Testis (tissue), 5 donors: ENCODE measurements at places on chromosomes 16 and 17. TPM values are rescaled to one million over a fixed set of nuclear protein-coding genes. Genes with fewer than 3 reads are reported as not detected.

The ABCA9 gene
- 12.7 TPM for total RNA-seq

The TP53TG3 gene
- total RNA-seq, result 6.9 TPM

The TBX2 gene
- 29.6 TPM for total RNA-seq

The RDM1 gene
- 9.6 TPM for total RNA-seq

The AURKB gene
- 2.4 TPM for total RNA-seq

The CTRL gene
- total RNA-seq, result 1.7 TPM

The MPV17L gene
- 12.5 TPM for total RNA-seq

The RUSF1 gene
- 124 TPM for total RNA-seq

The MAP3K14 gene
- 12.4 TPM for total RNA-seq

The PITPNM3 gene
- total RNA-seq, result 6.7 TPM

The STX4 gene
- 50.9 TPM for total RNA-seq

The CUEDC1 gene
- 8.6 TPM for total RNA-seq

DNA sequence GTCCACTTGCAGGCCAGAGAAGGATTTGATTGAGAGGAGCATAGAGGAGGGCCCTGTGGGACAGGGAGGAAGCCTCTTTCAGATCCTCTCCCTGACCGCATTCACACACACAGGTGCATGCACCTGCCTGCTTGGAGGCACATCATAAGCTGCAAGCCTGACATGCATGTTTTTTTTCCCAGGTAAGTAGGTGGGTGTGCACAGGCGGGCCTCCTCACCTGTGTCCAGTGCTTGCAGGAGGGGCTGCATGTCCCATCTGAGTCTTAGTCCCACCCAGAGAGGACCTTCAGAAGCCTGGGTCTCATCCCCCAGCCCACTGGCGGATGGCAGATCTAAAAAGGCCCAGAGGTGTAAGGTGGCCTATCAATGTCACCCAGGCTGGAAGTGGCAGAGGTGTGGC, 130.8 kb downstream of the TMEM132E start:
- H3K27me3 ChIP-seq, result no peaks in the 10 kb centered on the region
- no peak overlapping the region for H3K4me3 ChIP-seq
- DNase-seq, result no peak
- no peak overlapping the region for H3K27ac ChIP-seq
- H3K4me1 ChIP-seq, result no peaks in the 10 kb centered on the region

DNA sequence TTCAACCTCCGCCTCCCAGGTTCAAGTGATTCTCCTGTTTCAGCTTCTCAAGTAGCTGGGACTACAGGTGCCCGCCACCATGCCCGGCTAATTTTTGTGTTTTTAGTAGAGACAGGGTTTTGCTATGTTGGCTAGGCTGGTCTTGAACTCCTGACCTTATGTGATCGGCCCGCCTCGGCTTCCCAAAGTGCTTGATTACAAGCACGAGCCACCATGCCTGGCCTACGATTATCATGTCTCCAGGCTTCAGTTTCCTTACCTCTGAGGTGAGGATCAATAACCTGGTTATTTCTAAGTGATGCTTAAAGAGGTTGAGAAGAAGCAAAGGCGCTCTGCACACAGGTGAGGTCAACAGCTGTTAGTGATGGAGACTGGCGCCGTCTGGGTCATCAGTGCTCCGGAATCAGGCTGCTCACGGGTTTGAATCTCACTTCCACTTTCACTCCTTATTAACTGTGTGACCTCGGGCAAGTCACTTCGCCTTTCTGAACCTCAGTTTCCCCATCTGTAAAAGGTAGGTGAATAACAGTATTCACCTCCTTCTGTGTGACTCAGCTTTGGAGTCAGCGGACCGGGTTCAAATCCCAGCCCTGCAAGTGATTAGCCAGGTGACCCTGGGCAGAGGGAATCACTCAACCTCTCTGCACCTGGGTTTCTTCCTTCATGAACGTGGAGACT, 745 bp upstream of the ABCC1 start:
- peak overlapping the region; percentile 81 for H3K4me3 ChIP-seq
- no peaks in the 10 kb centered on the region for H3K36me3 ChIP-seq
- no peak for DNase-seq
- no peaks in the 10 kb centered on the region for H3K27me3 ChIP-seq
- peaks cover 29% of the 10 kb centered on the region for H3K4me1 ChIP-seq

- no peaks in the 10 kb centered on the region for H3K27me3 ChIP-seq
- no peak for DNase-seq
- no peak overlapping the region for H3K27ac ChIP-seq
- no peaks in the 10 kb centered on the region for H3K4me1 ChIP-seq
Measured at GRCh38 chr17:81150377-81151077, 14.8 kb upstream of the PVALEF start.

DNA sequence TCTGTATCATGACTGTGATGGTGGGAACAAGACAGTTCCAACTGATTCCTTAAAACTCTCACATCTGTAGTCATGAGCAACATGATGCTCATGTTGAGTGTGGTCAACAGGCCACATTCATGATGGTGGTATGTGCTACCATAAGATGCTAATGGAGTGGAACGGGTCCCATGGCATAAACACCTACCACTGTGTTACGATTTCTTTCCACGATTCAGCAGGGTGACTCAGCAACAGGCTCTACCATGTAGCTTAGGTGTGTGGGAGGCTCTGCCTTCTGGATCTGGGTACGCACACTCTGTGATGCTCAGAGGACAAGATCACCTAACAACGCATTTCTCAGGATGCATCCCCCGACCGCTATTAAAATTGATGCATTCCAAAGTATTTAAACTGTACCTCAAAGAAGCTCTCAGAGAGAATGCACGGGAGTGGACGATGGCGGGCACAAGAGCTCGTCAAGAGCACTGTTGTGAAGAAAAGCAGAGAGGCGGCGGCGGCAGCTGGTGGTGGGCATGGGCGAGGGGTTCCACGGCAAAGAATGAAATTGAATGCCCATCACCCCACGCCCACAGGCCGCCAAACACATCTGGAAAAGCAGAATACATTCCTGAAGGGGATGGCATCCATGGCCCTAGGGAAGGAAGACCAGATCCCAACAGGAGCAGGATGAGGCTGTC, 133.3 kb downstream of the ZNF778 start:
- no peaks in the 10 kb centered on the region for H3K36me3 ChIP-seq
- H3K4me1 ChIP-seq, result peaks cover 13% of the 10 kb centered on the region
- no peak overlapping the region for H3K27ac ChIP-seq
- no peak for DNase-seq

- no peaks in the 10 kb centered on the region for H3K27me3 ChIP-seq
- H3K36me3 ChIP-seq, result no peaks in the 10 kb centered on the region
- no peak overlapping the region for H3K4me3 ChIP-seq
- no peaks in the 10 kb centered on the region for H3K4me1 ChIP-seq
- no peak for DNase-seq
Measured at GRCh38 chr17:48161127-48161905, 53.8 kb downstream of the SNX11 start.

- no peak overlapping the region for H3K27ac ChIP-seq
- H3K27me3 ChIP-seq, result no peaks in the 10 kb centered on the region
- no peak for DNase-seq
Measured at GRCh38 chr16:67361038-67361437, 32.3 kb downstream of the TPPP3 start.

GRCh38 chr16:49466529-49466831, 92.9 kb downstream of the C16orf78 start:
- no peaks in the 10 kb centered on the region for H3K4me1 ChIP-seq
- H3K4me3 ChIP-seq, result no peak overlapping the region
- no peaks in the 10 kb centered on the region for H3K27me3 ChIP-seq
- no peaks in the 10 kb centered on the region for H3K36me3 ChIP-seq

- no peak overlapping the region for H3K27ac ChIP-seq
- no peaks in the 10 kb centered on the region for H3K36me3 ChIP-seq
- H3K27me3 ChIP-seq, result no peaks in the 10 kb centered on the region
- H3K4me3 ChIP-seq, result no peak overlapping the region
- DNase-seq, result peak; percentile 67
Measured at GRCh38 chr17:47802341-47803022, 19.1 kb downstream of the OSBPL7 start.

DNA sequence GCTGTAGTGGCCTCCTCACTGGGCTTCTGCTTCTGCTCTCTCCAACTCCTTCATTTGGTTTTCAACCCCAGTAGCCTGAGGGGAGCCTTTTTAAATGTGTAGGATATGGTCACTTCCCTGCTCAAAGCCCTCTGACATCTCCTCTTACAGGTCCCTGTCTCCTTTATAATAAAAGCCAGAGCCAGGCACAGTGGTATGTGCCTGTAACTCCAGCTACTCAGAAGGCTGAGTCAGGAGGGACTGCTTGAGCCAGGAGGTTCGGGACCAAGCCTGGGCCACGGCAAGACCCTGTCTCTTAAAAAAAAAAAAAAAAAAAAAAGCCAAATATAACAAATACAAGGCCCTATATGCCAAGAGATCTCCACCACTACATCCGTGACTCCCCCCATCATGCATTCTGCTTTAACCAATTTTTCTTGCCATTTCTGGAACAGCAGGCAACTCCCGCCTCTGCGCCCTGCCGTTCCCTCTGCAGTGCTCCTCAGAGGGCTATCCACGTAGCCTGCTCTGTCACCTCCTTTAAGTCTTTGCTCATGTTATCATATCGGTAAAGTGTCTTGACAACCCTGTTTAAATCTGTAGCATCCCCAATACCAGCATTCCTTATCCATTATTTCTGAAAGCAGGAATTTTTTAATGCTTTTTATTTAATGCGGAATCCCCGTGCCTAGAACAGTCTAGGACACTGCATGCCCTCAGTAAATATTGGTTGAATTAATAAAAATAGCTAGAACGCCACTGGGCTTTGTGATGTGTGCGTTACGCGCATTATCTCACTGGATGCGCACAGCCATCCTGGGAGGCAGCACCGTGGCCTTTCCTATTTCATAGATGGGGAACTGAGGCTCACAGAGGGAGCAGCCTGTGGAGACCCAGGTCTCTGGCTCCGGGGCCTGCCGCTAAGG, 9.5 kb downstream of the ZNF771 start:
- H3K4me3 ChIP-seq, result peak overlapping the region; percentile 55
- peak overlapping the region; percentile 90 for H3K27ac ChIP-seq
- H3K27me3 ChIP-seq, result no peaks in the 10 kb centered on the region
- H3K36me3 ChIP-seq, result no peaks in the 10 kb centered on the region

DNA sequence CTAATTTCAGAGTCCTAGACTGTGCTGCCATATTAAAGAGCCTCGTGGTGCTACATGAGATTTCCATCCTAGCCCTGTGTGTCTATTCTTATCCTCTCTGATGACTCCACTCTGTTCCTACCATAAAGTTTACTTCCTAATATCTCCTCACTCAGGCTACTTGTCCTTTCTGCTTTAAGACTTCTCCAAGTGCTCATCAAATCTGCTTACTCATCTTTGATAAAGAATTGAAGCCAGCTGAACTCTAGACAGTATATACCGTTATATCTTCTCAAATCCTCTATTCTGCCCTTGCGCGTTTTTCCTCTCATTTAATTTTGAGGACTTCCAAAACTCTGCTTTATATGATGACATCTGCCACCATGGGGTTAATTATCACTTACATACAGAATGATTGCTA, 539.5 kb downstream of the HAPSTR1 start:
- no peaks in the 10 kb centered on the region for H3K27me3 ChIP-seq
- H3K4me3 ChIP-seq, result no peak overlapping the region
- no peaks in the 10 kb centered on the region for H3K4me1 ChIP-seq

DNA sequence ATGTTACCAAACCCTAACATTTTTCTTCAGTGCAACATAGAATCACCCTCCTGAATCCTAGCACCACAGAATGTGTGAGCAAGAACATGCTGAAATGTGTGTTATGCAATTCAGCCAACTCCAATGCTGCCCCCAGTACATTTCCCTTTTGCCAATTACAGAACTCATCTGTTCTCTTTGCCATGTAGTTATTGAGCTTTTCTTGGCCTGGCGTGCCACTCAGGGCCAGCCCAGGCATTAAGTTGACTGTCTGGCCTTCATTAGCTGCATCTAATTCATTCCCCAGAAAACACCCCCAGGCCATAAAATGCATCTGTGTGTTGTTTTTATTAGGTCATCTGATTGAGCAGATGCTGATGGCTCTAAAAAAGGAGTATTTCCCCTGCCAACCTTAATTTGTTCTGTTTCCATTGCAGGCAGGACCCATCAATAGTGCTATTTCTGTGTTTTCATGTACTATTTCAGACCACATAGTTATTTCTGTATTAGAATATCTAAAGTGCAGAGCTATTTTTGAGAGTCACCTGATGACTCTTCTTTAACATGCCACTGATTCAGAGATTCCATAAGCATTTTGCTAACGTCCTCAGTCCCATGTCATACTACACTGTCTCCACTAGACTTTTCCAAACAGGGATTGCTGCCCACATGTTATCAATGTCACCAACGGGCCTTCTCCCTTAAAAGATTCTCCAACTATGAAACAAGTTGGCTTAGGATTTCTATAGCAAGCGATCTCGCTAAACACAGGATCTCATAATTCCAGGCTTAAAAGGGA, 969.7 kb downstream of the CDH11 start:
- DNase-seq, result no peak
- H3K36me3 ChIP-seq, result no peaks in the 10 kb centered on the region
- H3K27me3 ChIP-seq, result no peaks in the 10 kb centered on the region
- no peak overlapping the region for H3K27ac ChIP-seq

DNA sequence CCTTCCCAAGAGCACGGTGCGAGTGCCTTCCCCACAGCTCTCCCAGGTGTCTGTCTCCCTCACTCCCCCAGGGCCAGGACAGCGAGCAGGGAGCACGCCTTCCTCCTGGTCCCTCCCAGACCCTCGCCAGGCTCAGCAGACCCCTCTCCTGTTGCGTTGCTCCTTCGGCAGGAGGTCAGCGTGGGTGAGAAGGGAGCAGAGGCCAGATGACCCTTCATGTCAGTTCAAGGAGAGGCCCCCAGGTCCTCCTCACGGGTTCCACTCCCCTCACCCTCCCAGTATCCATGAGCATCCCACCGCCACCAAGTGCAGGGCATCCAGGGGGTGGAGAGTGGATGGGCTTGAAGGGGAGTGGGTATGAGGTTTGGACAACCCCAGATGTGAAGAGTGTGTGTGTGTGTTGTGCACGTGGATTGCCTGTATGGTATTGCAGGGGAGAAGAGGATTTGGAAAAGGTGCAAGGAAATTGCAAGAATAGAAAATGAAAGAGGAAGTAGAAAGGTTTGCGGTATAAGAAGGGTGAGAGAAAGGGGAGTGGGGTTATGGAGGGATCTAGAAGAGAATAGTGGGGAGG, 17.7 kb downstream of the SGCA start:
- no peaks in the 10 kb centered on the region for H3K36me3 ChIP-seq
- H3K27me3 ChIP-seq, result no peaks in the 10 kb centered on the region
- no peaks in the 10 kb centered on the region for H3K4me1 ChIP-seq
- no peak for DNase-seq
- no peak overlapping the region for H3K4me3 ChIP-seq
- H3K27ac ChIP-seq, result no peak overlapping the region

DNA sequence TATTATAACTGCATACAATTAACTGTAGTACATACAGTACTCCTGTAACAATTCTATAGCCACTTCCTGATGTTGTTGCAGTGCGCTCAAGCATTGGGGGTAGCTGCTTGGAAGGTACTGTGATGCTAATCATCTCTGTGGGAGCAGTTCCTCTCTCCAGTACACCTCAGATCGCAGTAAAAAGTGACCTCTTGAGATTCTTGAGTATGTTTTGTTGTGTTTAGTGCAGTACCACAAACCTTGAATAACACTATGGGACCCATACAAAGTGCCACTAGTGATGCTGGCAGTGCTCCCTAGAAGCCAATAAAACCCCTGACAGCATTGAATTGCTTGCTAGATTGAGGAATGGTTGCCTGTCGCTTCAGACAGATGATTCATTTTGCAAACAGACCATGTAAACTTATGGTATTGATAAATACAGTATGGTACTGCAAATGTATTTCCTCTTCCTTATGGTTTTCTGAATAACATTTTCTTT, 193.0 kb downstream of the SPECC1 start:
- H3K27ac ChIP-seq, result no peak overlapping the region
- H3K4me1 ChIP-seq, result peaks cover 12% of the 10 kb centered on the region
- H3K4me3 ChIP-seq, result no peak overlapping the region
- DNase-seq, result no peak
- H3K27me3 ChIP-seq, result no peaks in the 10 kb centered on the region
- no peaks in the 10 kb centered on the region for H3K36me3 ChIP-seq

- peaks cover 19% of the 10 kb centered on the region for H3K4me1 ChIP-seq
- no peaks in the 10 kb centered on the region for H3K27me3 ChIP-seq
- peak; percentile 67 for DNase-seq
- no peaks in the 10 kb centered on the region for H3K36me3 ChIP-seq
- no peak overlapping the region for H3K4me3 ChIP-seq
Measured at GRCh38 chr17:74770498-74771318, 5.4 kb downstream of the NAT9 start.
